ENCODE measurements at places on chromosomes 4 and X. TPM values are rescaled to one million over a fixed set of nuclear protein-coding genes. Genes with fewer than 3 reads are reported as not detected.

- DNase-seq, result no peak
Observed at GRCh38 chrX:138669693-138670092, 41.8 kb downstream of the FGF13 start.

DNA sequence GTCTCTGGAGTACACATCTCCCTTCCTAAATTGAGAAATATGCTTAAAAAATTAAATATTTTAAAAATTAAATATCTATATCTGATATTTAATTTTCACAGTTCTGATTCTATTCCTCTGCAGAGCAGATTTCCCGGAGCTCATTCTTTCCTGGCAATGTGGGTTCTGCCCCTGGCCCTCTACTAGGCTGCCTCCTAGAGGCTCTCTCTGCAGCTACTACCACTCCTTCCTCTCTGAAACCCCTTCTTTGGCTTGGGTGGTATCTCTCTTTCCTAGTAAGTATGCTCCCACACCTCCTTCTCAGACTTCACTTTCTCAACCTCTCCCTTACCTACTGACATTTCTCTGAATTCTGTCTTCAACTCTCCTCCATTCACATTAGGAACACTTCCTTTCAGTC lies 45.3 kb downstream of the RPGR start:
- DNase-seq, result no peak

AKAP14 gene
- total RNA-seq, result not detected

GRCh38 chr4:42501624-42502401 lies 104.5 kb downstream of the SHISA3 start:
- no peak for DNase-seq

GRCh38 chr4:180422989-180423711 lies 1820.1 kb upstream of the TENM3 start:
- no peak for DNase-seq

- DNase-seq, result no peak
Observed at GRCh38 chr4:181281451-181281850, 961.8 kb upstream of the TENM3 start.

NHSL2 gene
- total RNA-seq, result 4.1 TPM

DNA sequence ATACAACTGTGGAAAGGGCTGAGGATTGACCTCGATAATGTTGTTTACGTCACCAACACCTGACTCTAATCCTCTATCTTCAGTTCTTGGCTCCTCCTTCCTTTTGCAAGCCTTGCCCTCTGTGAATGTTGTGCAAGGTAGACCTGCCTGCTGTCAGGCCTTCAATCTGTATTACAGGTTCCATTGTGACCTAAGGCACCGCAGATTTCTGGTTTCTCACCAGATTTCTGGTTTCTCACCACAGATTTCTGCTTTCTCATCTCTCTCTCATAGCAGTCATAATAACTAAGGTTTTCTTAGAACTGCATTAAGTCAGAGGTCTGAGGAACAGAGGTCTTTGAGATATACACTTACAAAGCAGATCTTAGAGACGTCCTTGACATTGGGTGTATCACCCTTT lies 51.5 kb upstream of the ETNPPL start:
- DNase-seq, result no peak

DNA sequence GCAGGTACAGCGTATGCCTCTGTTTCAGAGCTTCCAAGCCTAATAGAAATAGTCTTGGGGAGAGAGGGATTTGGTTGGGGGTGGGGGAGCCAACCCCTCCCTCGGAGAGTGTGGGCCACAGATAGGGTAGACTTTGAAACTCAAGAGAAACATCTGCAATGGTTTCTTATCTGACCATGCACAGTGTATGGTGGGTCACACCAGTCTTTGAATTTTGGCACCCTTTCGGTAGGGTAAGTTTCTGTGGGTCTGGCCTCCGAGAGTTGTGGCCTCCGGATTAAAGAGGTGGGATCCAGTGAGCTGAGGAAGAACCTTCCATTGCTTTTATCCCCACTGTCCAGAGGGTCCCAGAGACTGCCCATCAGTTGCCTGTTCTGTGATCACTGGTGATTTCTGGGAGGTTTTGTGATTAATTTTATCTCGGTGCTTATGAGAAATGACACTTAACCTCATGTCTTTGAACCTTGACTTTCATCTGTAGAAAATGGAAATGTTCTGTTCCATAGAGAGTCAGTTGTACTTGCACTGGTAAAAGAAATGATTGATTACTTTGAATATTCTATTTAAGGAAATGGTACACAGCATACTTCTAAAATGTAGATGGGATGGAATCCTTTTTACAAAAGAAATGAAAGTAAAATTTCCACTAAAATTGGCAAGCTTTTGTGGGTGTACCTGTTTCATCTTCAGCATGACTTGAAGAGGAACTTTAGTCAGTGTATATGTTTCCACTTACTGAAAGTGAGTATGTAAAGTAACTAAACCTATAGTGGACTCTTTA lies 62.7 kb downstream of the TMEM131L start:
- DNase-seq, result no peak

DNA sequence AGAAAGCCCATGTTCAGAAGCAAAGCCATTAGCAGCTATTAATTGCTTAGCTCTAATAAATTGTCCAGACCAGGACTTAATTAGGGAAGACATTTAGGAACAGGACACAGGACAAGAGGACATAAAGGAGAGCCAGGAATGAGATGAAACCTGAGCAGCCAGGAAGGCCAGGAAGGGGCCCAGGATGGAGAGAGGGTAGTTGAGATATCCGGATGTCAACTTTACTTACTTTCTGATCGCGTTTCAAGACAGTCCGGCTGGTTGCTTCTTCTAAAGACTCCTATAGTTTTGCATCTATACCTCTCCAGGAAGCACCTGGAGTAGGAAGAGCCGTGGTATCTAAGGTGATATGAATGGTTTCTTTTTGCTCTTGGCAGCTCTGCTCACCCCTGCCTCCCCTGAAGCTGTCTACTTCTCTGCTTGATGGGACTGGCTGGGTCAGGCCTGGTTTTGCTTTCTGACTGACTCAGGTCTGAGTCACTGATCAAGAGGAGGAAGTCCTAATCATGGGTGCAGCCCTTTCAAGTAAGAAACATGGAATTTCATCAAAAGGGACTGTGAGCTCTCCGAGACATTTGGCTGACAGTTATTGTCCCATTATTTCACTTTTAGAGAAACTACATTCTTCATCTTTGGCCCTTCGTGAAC lies 733.3 kb downstream of the RPA4 start:
- peak; percentile 59 for DNase-seq

- no peak for DNase-seq
Observed at GRCh38 chr4:173248690-173249089, 80.1 kb downstream of the GALNT7 start.

- peak; percentile 75 for DNase-seq
Observed at GRCh38 chrX:103629318-103630170, 769 bp downstream of the TCEAL1 start.

FAM184B gene
- total RNA-seq, result under 0.01 TPM

DNA sequence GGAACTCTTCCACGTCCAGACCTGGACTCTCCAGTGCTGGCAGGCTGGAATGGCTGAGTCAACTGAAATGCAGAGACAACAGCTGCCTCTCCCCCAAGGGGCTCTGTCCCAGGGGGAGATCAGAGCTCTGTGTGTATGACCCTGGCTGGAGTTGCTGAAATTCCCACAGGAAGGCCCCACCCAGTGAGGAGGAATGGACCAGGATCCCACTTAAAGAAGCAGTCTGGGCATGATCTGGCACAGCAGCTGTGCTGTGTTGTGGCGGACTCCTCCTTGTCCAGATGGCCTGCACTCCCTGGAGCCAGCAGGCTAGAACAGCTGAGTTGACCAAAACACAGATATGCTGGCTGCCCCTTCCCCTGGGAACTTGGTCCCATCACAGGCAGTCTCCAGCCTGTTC lies 25.4 kb downstream of the C4orf17 start:
- DNase-seq, result no peak

DNA sequence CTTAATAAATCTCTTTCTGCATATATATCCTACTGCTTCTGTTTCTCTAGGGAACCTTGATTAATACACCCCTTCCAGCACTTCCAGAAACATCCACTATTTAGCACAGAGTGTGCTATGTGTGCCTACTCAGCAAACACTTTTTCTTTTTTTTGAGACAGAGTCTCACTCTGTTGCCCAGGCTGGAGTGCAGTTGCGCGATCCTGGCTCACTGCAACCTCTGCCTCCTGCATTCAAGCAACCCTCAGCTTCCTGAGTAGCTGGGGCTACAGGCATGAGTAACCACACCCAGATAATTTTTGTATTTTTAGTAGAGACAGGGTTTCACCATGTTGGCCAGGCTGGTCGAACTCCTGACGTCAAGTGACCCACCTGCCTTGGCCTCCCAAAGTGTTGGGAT lies 266.9 kb upstream of the DIAPH2 start:
- DNase-seq, result no peak

GRCh38 chrX:83934220-83934619 lies 73.3 kb downstream of the CYLC1 start:
- DNase-seq, result no peak

GRCh38 chrX:153925387-153925738 lies 701 bp downstream of the ARHGAP4 start:
- DNase-seq, result no peak

KLHL13 gene
- 22.5 TPM for total RNA-seq

DNA sequence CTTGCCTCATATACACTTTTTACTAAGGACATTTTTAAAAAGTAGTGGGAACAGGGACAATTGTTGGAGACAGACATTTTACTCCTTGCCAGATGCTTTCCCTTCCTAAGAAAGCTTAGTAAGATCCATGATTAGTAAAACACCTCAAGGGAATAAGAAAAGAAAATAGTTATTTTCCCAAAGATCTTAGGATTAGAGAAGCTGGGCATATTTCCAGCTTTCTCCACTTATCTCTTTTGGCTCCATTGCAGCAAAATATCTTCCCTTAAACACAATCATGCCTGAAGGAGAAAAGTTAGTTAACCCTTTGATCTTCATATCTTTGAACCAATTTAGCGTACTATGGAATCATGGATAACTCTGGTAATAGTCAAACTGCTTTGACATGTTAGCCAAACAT lies 257.9 kb downstream of the PCDH18 start:
- no peak for DNase-seq

GRCh38 chr4:82561786-82562563 lies at the start of gene TMEM150C:
Gene TMEM150C, minus strand, starts transcription at chr4:82561988. Its CDS starts 57,331 bp downstream, at chr4:82504657.
- DNase-seq, result peak; percentile 17

C4orf54 gene
- under 0.01 TPM for total RNA-seq

DNA sequence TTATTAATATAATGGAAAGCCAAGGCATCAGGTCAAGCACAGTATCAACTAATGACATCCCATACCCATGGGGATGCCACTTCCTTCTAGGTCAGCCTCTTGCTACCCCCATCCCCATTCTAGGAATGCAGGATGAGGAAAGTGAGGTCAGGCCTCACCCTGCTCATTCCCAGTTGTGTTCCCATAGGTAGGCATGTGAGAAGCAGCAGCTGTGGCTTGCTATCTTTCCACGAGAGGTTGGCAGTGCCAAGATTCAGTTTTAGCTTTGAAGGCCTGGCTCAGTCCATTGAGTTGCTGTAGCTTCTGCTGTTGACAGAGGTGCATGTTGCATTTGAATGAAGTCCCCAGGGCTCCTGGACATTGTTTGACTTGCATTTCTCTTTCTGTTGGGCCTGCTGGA lies 15.5 kb downstream of the LONRF3 start:
- no peak for DNase-seq

DNA sequence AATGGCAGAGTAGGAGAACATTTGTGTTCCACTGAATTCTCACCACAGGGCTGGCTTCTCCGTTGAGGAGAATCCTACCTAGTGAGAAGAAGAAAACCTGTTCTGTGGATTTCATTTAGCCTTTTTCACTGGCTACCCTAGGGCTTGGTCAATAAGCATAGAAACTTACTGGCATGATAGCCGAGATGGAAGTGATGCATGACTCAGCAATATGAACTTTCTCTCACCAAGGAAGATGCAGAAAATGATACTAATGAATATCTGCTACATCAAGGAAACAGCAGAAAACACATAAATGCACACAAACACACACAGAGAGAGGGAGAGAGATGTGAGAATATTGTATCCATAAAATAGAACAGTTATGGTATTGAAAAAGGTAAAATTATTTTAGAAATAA lies 216.3 kb downstream of the HHIP start:
- DNase-seq, result no peak

NFKB1 gene
- total RNA-seq, result 32.5 TPM

DNA sequence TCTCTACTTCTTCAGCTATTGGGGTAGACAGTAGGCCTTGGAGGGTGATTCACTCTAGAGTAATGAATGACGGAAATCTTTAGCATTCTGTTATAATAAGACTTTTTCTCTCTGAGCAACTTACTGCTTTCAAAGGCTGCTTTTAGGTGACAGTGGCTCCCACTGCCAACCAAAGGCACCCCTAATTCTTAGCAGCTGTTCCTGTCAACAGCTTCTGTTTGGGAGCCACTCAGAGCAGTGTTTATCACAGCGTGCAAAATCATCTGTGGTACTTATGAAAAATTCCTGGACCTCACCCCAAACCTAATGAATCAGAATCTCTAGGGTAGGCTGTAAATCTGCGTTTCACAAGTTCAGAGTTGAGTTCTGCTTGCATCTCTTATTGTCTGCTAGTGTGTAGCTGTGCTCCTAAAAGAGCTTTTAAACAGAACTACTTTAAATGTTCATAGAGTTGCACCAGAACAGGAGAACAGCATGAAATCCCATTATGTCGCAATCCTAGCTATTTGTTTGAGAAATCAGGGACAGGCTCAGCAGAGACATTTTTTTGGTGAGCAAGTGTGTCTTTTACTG lies 52.8 kb upstream of the POU4F2 start:
- peak; percentile 41 for DNase-seq

DNA sequence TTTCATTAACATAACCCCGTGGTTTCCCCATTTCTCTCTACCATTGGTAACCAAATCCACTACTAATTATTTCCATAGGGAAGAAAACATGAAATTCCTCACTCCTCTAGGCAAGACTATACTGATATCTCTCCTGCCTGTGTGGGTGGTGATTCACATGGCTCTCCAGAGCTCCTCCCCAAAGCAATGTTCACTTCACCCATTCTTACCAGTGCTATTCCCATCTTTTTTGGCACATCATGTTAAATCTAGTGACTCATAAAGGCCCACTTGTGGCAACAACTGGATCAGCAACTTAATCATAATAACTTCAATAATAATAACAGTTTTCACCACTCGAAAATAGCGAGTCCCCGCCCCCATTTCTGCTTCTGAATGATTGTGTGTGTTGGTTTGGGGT lies 6.1 kb upstream of the HCCS start:
- DNase-seq, result peak; percentile 69

DNA sequence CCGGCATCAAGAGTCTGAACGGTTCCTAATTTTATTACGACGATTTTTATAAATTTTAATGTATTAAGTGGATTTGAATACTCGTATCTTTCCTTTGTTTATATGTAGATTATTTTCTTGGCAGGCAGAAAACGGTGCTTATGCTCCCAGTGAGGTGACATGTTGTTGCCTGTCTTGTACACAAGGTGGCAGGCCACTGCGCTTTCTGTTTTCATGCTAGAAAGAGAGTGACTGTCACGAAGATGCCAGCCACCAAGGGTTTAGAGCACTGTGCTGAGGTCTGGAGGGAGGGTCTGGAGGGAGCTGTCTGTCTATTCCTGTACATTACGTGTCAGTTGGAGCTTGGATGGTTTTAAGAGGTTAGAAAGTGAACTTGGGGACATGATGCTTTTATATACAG lies 87.7 kb downstream of the SHROOM2 start:
- DNase-seq, result no peak

DNA sequence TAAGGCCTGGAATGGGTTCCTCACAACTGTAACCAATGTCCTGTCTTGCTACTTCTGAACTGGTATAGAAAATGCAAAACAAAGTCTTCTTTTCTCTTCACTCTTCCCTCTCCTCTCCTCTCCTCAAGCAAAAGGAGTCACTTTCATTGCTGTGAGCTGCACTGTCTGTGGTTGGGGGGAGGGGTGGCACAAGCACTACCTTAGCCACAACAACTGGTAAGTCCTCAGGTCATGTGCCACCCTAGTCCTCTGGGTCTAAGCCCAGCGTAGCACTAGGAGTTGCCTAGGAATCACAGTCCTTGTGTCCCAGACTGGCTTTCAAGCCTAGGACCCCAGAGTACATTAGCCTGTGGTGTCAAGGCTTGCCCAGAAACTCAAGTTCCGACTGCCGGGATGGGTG lies 859.3 kb upstream of the AMOT start:
- no peak for DNase-seq

Data from fibroblast of lung (primary cell).